ENCODE measurements at places on chromosomes 7 and 10. TPM values are rescaled to one million over a fixed set of nuclear protein-coding genes. Genes with fewer than 3 reads are reported as not detected.

PFKFB3 gene
- total RNA-seq, result 49.0 TPM

SUPV3L1 gene
- 21.9 TPM for total RNA-seq

ETV1 gene
- total RNA-seq, result 16.4 TPM

DNA sequence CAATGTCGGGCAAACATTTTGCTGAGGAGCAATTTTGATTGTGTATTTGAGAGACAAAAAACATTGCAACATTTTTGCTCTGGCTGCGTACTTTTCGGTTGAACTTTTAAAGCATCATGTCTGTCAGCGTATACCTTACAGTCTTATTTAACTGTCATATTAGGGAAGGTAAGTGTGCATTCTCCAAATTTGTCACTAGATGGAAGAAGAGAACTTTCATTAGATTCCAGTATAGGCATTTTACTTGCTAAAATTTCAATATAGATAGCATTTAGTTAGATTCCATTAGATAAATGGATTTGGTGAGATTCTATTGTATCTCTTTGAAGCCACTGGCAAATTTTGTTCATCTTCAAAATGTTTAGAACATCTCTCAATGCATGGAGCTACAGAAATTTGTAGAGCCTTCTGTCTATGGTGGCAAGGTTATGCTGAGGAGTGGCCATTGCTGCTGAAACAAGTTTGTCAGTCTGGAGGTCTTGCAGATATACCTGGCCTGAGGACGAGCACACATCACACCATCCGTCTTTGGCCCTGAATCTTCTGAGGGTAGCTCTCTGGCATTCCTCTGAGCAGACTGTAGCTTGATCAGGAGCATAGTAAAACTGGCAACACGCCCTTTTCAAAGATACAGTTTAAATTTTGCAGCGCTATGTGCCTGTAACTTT is 437.5 kb upstream of the MBL2 start:
- H3K27ac ChIP-seq, result no peak overlapping the region
- H3K36me3 ChIP-seq, result no peaks in the 10 kb centered on the region
- no peak for DNase-seq
- no peak overlapping the region for H3K4me3 ChIP-seq

Data from esophagus muscularis mucosa (tissue), 4 donors.